Activated naive CD8-positive, alpha-beta T cell treated with anti-CD3 and anti-CD28 coated beads for 36 hours (primary cell): ENCODE measurements at places on chromosomes 7 and 10.

DNA sequence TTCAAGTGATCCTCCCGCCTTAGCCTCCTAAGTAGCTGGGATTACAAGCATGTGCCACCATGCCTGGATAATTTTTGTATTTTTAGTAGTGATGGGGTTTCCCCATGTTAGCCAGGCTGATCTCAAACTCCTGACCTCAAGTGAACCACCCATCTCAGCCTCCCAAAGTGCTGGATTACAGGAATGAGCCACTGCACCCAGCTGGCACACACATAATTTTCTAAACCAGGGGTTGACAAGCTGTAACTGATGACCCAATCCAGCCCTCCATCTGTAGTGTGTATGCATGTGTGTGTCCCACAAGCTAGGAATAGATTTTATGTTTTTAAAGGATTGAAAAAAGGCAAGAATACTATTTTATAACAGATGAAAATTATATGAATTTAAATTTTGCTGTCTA lies 125.9 kb upstream of the INSYN2A start:
- DNase-seq, result no peak

GRCh38 chr10:69963178-69963834 lies 89.3 kb upstream of the MACROH2A2 start:
- DNase-seq, result no peak

DNA sequence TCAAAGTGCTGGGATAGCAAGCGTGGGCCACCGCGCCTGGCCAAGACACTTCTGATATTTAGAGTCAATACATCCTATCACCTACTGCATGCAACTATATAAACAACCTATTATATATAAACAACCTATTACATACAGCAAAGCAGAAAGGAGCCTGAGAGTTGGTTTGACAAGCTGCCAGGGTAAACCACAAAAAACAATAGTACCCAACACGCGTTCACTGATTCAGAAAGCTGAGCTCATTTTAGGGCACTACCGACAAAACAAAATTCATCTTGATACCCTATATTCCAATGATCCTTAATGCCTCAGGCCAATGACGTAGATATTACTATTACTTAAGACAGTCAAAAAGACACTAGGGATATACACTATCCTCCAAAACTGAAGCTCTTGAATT lies 16.2 kb downstream of the MALSU1 start:
- DNase-seq, result no peak

DNA sequence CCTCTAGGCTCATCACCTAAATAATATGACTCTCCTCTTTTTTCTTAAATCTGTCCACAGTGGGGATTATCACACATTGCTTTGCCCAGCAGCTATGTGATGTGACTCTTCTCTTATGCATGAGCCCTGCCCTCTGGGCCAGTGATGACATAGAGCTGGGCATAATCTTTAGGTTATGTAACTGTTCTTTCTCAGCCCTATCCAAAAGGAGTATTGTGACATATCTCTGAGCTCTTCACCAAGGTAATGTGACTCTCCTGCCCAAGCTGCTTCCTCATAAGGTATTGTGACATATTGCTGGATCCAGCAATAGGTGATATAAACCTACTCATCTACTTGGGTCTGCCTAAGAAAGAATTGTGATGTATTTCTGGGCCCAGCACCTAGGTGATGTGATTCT lies 37.7 kb upstream of the ZNF107 start:
- DNase-seq, result no peak

DNA sequence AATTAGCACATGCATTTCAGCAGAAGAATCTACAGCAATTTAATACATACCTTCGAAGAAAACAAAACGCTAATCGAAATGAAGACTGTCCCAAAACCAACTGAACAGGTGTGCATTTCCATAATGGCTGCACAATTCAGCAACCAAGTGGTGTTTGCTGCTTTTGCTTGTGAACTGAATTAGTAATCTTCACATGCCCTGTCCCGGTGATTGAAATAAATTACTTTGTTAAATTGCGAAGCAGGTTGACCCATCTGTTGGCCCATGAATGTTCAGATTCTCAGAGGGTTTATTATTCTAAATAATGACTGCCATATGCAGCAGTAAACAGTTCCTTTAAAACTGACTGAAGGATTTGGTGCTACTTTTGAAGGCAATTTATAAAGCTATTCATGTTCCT lies 445.2 kb upstream of the NFE2L3 start:
- DNase-seq, result no peak

- no peak for DNase-seq
Observed at GRCh38 chr7:148230296-148230695, 360.3 kb upstream of the C7orf33 start.

- no peak for DNase-seq
Observed at GRCh38 chr10:101824736-101825135, 6.5 kb upstream of the OGA start.

DNA sequence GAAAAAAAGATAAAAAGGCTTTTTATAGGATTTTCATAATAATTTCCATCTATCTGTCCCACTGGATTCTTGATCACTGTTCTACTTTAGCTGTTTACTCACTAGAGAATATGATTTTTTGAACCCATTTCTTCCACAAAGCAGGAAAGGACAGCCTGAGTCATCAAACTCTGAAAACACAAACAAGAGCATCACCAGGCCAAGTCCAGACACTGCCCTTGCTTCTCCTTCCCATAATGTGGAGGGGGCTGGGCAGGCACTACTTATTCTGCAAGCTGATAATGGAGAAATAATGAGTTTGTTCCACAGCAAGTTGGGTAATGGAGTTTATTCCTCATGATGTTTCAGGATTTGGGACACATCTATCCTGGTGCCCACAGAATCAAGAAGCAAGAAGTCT lies 13.0 kb upstream of the KCNIP2 start:
- DNase-seq, result no peak
